IPS DF 6.9 (cell line): ENCODE measurements at places on chromosomes 1 and 21.
A peak's percentile ranks its signal among the peaks of the same experiment; 100 is the strongest.

- no peaks in the 10 kb centered on the region for H3K36me3 ChIP-seq
- H3K4me3 ChIP-seq: no peak overlapping the region
- DNase-seq: no peak
- H3K27me3 ChIP-seq: no peaks in the 10 kb centered on the region
- H3K27ac ChIP-seq: no peak overlapping the region
- H3K4me1 ChIP-seq: no peaks in the 10 kb centered on the region
Measured at GRCh38 chr1:13708380-13708982, 8.5 kb downstream of the PRDM2 start.

DNA sequence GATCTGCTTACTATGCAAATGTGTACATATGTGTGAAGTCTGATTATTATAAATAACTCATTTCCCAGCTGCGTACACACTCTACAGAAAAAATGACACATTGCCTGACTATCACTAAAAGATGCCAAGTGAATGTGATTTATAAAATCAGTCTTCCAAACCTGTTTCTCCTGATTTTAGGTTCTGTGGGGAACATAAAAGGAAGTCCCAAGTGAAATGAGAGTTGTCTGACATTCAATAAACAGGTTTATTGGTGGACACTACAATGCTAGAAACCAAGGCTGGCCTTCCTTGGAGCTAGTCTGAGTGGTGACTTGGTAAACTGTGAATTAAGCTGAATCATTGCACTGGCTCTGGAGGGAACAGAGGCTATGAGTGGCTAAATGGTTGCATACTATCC is 287.9 kb upstream of the ESRRG start:
- H3K4me3 ChIP-seq: no peak overlapping the region
- H3K27me3 ChIP-seq: no peaks in the 10 kb centered on the region
- no peak for DNase-seq
- H3K36me3 ChIP-seq: no peaks in the 10 kb centered on the region

GRCh38 chr1:85135392-85135798 is 65.4 kb downstream of the SYDE2 start:
- H3K27ac ChIP-seq: no peak overlapping the region
- no peak overlapping the region for H3K4me3 ChIP-seq
- no peaks in the 10 kb centered on the region for H3K36me3 ChIP-seq
- no peak for DNase-seq

DNA sequence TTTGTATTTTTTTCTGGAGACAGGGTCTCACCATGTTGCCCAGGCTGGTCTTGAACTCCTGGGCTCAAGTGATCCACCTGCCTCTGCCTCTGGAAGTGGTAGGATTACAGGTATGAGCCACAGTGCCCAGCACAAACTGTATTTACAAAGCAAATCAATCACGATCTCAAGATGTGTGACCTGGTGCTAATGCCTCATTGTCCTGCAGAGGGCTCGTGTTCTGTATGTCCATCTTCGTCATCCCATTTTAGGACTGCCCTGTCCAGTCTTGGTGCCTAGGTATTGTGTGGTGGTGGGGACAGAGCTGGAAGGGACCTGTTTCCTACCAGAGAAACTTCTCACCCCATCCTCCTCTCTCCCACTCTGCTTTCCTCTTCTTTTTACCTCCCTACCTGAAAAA is 20.2 kb downstream of the PROK1 start:
- H3K4me1 ChIP-seq: no peaks in the 10 kb centered on the region
- no peaks in the 10 kb centered on the region for H3K36me3 ChIP-seq
- no peak for DNase-seq
- no peak overlapping the region for H3K27ac ChIP-seq
- no peak overlapping the region for H3K4me3 ChIP-seq

DNA sequence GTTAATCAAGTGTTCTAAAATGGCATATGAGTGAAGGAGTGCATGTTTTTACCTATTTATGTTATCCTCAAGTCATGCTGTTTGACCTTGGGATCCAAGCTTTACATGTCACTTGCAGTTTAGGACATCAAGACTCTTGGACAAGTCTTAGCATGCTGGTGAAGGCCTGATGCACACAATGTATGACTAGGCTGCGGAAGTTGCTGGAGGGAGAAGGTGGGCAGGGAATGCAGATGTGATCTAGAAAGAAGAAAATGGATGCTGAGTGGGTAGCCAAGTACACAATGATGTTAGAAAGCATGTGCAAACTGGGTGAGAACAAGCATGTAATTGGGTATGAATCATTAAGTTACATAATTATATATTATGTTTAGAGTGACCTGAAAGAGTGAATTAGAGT is 301.8 kb downstream of the BRINP2 start:
- H3K27me3 ChIP-seq: no peaks in the 10 kb centered on the region
- H3K27ac ChIP-seq: no peak overlapping the region
- no peak for DNase-seq
- H3K4me3 ChIP-seq: no peak overlapping the region
- H3K36me3 ChIP-seq: no peaks in the 10 kb centered on the region

DNA sequence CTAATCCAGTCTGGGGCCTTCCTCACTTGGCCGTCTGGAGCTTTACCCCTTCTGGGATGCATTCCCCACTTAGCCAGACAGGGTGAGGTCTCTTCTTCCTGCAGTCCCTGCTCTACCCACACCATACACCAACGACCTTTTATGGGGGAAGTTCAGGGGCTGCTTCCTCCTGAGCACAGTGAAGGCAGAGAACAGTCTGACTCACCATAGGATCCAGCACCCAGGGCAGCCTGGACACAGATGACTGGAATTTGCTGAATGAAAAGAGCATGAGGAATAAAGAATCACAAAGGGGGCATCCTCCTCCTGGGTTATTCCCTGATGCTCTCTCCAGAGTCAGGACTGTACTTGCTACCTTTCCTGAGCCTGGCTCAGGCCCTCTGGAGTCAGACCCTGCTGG is 4.6 kb upstream of the FOXE3 start:
- no peaks in the 10 kb centered on the region for H3K4me1 ChIP-seq
- H3K36me3 ChIP-seq: no peaks in the 10 kb centered on the region
- H3K4me3 ChIP-seq: no peak overlapping the region
- DNase-seq: no peak
- H3K27ac ChIP-seq: no peak overlapping the region
- peaks cover 26% of the 10 kb centered on the region; the same call in 1 of the 2 replicates for H3K27me3 ChIP-seq

DNA sequence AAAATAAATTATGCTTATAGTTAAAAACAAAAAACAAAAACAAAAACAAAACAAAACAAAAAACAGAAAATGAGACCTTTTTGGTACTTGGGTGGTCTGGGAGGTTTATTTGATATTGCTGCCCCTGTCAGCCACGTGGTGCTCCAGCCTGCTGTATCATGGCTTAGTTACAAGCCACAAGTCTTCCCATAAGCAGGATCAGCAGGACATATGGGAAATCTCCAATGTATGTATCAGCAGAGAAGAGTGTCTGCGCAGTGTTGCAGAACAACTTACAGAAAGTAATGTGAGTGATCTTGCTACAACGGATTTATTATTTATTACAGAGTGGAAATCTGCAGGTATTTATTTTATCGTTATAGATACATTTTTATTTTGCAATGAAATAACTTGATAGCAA is 423.0 kb upstream of the TMPRSS15 start:
- no peak for DNase-seq
- H3K36me3 ChIP-seq: no peaks in the 10 kb centered on the region
- no peaks in the 10 kb centered on the region for H3K4me1 ChIP-seq
- H3K4me3 ChIP-seq: no peak overlapping the region

- DNase-seq: no peak
- no peaks in the 10 kb centered on the region for H3K27me3 ChIP-seq
- H3K27ac ChIP-seq: no peak overlapping the region
- H3K4me3 ChIP-seq: no peak overlapping the region
- no peaks in the 10 kb centered on the region for H3K4me1 ChIP-seq
Measured at GRCh38 chr1:40965531-40965930, 14.0 kb upstream of the CTPS1 start.

GRCh38 chr1:18614069-18614735 is 16.4 kb upstream of the PAX7 start:
- peaks cover 1% of the 10 kb centered on the region; the same call in 1 of the 2 replicates for H3K27me3 ChIP-seq
- H3K27ac ChIP-seq: no peak overlapping the region
- DNase-seq: no peak
- no peaks in the 10 kb centered on the region for H3K36me3 ChIP-seq
- H3K4me3 ChIP-seq: no peak overlapping the region

- DNase-seq: peak; percentile 5
- no peak overlapping the region for H3K27ac ChIP-seq
- H3K4me1 ChIP-seq: no peaks in the 10 kb centered on the region
- H3K4me3 ChIP-seq: no peak overlapping the region
- no peaks in the 10 kb centered on the region for H3K36me3 ChIP-seq
Measured at GRCh38 chr1:241269116-241269515, 87.9 kb downstream of the RGS7 start.

DNA sequence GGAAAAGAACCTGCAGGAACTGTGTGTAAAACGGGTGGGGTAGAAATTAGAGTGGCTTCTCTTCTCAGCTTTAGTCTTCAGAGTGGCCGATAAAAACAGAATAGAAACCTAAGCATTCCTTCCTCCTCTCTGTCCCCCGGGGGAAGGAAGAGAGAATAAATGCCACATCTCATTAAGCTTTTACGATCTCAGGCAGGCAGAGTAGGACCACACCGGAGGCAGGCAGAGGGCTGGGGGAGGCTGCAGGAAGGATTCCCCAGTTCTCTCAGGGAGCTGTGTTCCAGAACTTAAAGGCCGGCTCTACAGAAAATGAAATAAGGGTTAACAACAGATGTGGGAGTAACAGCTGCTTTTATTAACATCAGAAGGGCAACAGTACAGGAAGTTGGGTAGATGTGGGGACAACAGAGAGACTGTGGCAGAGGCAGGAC is 24.5 kb upstream of the MEF2D start:
- H3K27me3 ChIP-seq: no peaks in the 10 kb centered on the region
- H3K4me1 ChIP-seq: peaks cover 8% of the 10 kb centered on the region
- H3K27ac ChIP-seq: no peak overlapping the region
- no peak overlapping the region for H3K4me3 ChIP-seq
- no peak for DNase-seq

DNA sequence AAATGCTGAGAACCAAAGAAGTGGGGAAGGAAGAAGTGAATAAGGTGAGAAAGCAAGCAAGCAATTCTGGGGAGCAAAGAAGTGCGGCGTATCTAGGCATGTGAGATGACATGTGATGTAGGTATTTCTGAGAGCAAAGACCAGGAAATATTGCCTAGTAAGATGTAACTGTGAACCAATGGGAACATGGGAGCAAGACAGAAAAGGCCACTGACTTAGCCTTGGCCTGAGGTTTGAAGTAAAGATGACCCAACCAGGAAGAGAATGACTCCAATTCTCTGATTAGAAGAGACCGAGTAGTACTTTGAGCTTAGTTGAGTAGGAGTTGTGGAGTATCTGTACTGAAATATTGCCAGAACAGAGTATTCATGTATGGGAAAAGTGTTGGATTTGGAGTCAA is 31.1 kb downstream of the SLAMF6 start:
- DNase-seq: no peak
- H3K4me1 ChIP-seq: 0 out of 2 replicates have a peak, but pooled peaks cover 3% of the 10 kb centered on the region
- H3K27me3 ChIP-seq: no peaks in the 10 kb centered on the region
- H3K27ac ChIP-seq: no peak overlapping the region

GRCh38 chr1:19757641-19758040 is 42.1 kb downstream of the TMCO4 start:
- no peaks in the 10 kb centered on the region for H3K4me1 ChIP-seq
- H3K4me3 ChIP-seq: no peak overlapping the region
- no peak for DNase-seq
- H3K27ac ChIP-seq: no peak overlapping the region
- H3K27me3 ChIP-seq: no peaks in the 10 kb centered on the region
- no peaks in the 10 kb centered on the region for H3K36me3 ChIP-seq

DNA sequence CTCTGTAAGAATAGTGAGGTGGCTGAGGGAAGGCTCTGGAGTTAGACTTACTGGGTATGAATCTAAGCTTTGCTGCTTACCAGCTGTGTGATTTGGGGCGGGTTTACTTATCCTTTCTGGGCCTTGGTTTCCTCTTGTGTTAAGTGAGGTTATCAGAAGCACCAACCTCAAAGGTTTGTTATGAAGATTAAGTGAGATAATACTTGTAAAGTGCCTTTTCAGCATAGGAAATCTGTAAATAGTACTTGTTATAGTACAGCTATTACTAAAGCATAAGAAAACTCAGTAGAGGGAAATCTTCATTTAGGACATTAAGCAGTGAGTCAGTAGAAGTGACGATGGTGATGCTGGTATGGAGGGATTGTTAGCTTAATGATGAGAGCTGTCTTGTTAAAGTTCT is 12.1 kb downstream of the HHAT start:
- no peak for DNase-seq
- no peaks in the 10 kb centered on the region for H3K27me3 ChIP-seq
- no peaks in the 10 kb centered on the region for H3K4me1 ChIP-seq
- no peak overlapping the region for H3K27ac ChIP-seq

- H3K4me1 ChIP-seq: no peaks in the 10 kb centered on the region
- H3K27ac ChIP-seq: no peak overlapping the region
- H3K4me3 ChIP-seq: no peak overlapping the region
- no peak for DNase-seq
- H3K27me3 ChIP-seq: no peaks in the 10 kb centered on the region
- H3K36me3 ChIP-seq: no peaks in the 10 kb centered on the region
Measured at GRCh38 chr1:59215766-59216291, 81.1 kb upstream of the FGGY start.

DNA sequence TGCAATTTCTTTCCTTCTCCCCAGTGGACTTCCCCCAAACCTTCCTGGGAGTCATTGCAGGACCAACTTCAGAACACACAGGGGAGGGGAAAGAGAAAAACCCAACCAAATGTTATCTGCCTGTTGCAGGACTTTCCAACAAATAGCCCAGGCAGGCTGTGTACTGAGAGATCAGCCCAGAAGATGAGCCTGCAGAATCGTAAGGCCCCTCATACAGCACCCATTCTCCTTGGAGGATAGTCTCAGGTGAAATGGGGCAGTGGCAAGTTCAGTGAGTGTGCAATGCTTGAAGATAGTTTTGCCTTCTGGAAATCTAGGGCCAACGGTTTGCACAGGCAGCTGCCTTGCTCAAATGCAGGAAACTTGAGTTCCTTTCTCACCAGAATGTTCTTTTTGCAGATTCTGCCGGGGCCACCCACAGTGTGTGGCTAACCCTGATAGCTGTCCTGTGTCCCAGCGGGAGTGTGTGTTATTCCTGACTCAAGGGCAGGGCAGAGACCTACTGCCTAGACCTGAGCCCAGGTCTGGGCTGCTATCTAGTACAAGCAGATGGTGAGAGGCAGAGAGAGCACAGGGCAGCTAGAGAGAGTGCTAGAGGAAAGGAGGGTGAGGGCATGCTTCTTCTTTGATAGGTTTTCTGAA is 48.8 kb downstream of the GADD45A start:
- H3K4me1 ChIP-seq: peaks cover 6% of the 10 kb centered on the region
- H3K27me3 ChIP-seq: no peaks in the 10 kb centered on the region
- no peak overlapping the region for H3K4me3 ChIP-seq

GRCh38 chr1:221522529-221522940 is 219.4 kb downstream of the DUSP10 start:
- no peak overlapping the region for H3K4me3 ChIP-seq
- H3K36me3 ChIP-seq: no peaks in the 10 kb centered on the region
- H3K27me3 ChIP-seq: no peaks in the 10 kb centered on the region
- no peaks in the 10 kb centered on the region for H3K4me1 ChIP-seq
- DNase-seq: no peak
